NCI-H2081 treated with DMSO at 0.1 percent for 48 hours (cell line): ENCODE measurements at places on chromosomes 13 and 19.

GRCh38 chr13:79341202-79341601 lies 64.9 kb downstream of the RBM26 start:
- no peak for DNase-seq

DNA sequence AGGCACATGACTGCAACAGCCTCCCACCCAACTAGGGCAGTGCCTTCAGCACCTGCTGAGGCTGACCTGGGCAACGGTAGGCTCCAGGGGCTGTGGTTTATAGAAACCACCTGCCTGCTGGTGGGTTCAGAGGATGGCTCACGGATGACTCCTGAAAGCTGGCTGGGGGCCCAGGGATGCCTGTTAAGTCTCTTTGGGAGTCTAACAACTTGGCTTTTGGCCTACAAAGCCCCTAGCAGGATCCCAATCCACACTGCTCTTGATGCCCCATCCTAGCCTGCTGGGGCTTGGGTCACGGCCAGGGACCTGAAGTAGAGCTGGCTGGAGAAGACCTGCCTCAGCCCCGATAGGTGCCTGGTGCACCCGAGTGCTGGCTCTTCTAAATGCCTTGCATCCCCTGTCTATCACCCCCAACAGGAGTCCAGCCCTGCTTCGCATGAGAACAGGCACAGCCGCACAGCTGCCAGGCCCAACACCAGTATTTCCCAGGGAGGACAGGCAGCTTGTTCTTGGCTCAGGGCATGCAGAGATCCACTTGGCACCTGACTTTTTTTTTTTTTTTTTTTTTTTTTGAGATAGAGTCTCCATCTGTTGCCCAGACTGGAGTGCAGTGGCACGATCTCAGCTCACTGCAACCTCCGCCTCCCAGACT lies 9.1 kb upstream of the EPHX3 start:
- no peak for DNase-seq

DNA sequence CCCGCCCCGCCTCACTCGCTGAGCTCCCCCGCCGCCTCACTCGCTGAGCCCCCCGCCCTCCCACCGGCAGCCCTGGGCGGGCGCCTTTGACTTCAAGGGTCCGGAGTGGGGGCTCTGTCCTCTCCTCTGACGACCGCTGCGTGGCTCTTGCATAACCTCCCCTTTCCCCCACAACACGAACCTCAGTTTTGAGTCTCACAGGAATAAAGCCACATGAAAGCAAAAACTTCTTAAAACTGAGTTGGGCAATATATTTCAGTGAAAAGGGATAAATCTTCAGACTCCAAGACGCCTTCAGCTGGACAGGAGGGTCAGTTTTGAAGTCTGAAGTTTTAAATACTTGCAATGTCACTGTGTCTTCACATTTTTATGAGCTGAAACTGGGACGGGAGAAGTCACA lies 70.6 kb upstream of the C13orf46 start:
- DNase-seq: no peak

DNA sequence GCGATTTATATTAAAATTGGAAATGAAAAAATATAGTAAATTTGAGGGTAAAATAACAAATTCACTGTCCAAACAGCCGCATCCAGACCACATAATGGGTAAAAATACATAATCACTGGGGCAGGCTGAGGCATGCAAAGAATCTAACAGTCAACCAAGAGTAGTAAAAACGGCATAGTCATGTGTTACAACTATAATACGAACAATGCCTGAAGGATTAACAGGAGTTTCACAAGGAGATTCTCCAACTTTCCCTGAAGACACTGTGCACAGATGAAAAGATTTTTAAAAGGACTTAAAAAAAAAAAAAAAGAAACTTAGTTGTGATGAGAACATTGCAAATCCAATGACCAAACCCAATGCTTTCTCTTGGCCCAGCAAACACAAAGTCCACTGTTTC lies 20.4 kb upstream of the ATXN8OS start:
- DNase-seq: no peak

DNA sequence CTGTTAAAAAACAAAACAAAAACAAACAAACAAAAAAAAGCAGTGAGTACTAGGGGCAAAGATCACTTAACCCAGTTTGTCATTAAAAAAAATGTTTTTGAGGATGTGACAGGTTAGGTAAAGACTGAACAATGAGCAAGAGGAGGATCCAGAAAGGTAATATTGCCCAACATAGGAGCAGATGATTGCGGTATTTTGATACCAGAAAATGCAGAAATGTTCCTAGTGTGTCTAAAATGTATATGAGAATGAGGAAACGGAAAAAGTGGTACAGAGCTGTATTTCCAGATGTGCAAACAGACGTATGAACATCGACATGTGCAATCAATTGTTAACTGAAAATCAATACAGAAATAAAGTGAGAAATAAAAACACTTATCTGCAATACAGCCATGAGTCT lies 4.9 kb upstream of the LILRA4 start:
- no peak for DNase-seq

- DNase-seq: no peak
These were observed 18.0 kb downstream of the VAV1 start for GRCh38 chr19:6790194-6791128.

DNA sequence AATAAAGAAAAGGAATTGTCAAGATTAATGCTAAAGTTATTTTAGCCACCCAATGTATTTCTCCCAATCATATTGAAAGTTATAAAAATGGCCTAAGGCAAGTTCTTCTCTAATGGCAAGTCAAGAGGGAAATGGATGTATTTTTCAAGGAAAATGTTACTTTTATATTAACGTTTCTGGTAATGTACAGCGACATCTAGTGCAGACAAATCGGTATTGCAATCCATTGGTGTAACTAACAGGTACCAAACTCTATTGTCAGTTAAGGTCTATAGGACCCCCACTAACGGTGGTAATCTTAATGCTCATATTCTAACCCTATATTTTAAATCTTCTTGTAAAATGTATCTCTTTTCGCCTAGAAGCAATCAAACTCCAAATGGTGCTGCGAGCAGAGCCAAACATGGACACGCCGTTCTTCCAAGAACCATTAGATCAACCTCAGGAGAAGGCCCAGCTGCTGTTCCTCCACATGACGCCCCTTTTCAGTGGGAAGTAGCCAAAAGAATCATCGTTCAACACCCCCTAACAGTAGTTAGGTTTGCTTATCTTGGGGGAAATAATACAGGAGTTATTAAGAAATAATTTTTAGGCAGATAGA lies 98.5 kb upstream of the PABPC3 start:
- DNase-seq: no peak

DNA sequence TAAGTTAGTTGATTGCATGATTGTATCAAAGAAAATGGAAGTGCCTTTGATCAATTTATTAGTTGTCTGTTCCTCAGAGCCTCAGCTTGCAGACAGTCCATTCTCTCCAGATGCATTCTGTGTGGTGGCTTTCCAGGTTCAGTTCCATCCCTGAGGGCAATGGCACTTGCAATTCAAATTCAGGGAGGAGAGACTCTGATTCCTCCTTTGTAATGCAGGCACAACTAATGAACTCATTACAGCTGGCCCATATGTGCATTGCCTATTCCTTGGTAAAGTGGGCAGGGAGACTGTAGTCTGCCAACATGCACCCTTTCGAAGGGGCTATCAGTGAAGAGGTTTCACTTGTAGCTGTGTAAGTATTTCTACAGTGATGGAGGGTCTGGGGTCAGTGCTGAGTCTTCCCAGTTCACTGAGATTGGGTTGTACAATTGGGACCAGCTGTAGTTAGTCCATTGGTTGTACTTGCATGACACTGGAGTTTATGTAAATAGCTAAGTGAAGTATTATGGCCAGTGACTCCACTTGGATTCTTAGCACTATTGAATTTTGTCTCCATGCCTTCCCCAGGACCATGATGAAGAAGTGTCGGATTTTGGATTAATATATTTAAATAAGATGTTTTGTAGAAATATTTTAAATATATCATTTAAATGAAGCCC lies 401.7 kb downstream of the GPC6 start:
- no peak for DNase-seq

DNA sequence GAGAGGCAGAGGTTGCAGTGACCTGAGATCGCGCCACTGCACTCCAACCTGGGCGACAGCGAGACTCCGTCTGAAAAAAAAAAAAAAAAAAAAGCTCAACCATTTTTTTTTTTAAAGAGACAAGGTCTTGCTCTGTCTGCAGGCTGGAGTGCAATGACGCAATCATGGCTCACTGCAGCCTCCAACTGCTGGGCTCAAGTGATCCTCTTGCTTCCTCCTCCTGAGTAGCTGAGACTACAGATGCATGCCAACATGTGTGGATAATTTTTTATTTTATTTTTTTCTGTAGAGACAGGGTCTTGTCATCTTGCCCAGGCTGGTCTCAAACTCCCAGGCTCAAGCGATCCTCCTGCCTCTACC lies 10.3 kb downstream of the EHD2 start:
- no peak for DNase-seq

DNA sequence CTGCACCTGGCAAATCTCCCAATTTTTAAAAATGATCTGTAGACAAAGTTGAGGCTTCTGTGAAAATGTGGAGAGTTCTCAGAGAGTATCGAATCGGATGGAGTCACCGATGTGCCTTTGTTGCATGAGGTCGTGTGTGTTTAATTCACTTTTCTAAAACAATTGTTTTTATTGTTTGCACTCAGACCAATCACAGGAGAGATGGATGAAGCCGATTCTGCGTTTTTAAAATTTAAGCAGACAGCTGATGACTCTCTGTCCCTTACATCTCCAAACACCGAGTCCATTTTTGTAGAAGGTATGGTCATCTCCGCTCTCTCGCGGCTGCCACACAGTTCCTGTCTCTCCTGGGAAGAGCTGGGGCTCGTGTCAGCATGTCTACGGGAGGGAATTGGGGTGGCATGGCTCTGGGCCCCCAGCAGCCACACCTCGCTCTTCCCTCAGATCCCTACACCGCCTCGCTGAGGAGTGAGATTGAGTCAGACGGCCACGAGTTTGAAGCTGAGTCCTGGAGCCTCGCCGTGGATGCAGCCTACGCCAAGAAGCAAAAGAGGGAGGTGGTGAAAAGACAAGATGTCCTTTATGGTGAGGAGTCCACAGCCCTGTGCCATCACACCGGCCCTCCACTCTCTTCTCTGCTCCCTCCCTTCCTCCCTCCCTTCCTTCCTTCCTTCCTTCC lies 47.2 kb downstream of the PEX11G start:
- DNase-seq: no peak

DNA sequence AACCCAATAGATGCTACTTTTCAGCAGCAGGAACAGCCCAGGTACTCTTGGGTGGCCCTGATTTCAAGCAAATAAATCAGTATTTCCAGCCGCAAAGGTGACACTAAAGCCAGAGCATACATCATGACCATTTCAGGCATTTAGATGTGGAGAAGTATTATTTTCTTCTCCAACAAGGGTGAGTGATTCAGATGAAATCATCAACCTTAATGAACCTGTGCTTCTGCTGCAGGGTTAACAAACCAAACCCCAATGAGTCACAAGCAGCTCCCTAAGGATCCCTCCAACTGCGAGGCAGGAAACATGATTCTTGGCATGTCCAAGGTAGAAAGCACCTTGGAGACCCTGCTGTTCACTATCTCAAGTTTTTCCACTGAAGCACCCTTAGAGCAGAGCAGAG lies 32.7 kb downstream of the MBNL2 start:
- DNase-seq: no peak

DNA sequence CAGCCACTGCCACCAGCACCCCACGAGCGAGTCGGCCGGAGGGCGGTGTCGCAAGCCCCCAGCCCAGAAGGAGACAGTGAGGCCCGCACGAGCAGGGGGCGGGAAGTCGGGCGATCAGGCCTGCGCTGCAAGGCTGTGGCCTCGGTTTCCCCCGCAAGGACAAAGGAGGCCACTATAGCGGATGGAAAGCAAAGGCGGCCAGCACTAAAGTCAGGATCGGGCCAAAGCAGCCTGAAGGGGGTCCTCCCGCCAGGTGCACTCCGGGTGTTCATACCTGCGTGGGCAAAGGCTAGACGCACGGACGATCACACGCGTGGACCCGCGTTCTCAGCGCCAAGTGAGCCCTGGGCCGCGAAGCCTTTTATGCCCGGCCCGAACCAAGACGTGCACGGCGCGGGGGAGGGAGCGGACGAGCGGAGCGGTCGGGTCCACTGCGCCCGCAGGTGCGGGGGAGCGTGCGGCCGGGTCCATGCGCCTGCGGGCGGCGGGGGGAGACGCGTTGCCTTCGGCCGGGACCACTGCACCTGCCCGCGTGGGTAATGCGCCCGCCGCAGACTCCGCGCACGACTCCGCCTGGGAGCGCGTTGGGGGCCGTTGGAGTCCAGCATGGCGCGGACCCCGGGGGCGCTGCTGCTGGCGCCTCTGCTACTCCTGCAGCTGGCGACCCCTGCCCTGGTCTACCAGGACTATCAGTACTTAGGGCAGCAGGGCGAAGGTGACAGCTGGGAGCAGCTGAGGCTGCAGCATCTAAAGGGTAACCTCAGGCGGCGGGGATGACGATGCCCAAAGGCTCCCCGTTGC lies at the start of the genes PRDX2 and THSD8:
Gene PRDX2 (minus strand): TSS at position 335 of the 801 bp plus-strand sequence. CDS start 539 bp downstream, outside the sequence.
Gene THSD8 (plus strand): TSS at position 604 of the 801 bp plus-strand sequence. CDS start 3 bp downstream, at position 607.
- no peak for DNase-seq

DNA sequence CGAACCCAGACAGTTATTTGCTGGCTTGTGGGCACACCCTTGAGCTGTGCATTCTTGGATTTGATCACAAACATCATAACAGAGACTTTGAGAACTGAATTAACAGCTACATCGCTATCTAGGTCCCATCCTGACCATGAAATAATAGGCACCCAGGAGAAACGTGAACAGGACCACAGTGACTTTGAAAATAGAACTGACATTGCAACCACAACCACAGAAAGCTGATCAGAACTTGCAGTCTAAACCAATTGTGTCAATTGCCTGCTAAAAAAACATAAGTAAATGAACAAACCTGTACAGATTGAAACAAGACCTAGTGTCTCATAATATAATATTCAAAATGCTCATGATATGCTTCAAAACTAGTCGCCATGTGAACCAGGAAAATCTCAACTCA lies 18.3 kb upstream of the KATNAL1 start:
- DNase-seq: no peak

GRCh38 chr19:7648265-7649014 lies 11.5 kb downstream of the STXBP2 start:
- DNase-seq: no peak

- no peak for DNase-seq
These were observed 56.6 kb upstream of the RANBP3 start for GRCh38 chr19:6034512-6034911.

- DNase-seq: no peak
These were observed 19.6 kb downstream of the ALG5 start for GRCh38 chr13:36979361-36980050.

DNA sequence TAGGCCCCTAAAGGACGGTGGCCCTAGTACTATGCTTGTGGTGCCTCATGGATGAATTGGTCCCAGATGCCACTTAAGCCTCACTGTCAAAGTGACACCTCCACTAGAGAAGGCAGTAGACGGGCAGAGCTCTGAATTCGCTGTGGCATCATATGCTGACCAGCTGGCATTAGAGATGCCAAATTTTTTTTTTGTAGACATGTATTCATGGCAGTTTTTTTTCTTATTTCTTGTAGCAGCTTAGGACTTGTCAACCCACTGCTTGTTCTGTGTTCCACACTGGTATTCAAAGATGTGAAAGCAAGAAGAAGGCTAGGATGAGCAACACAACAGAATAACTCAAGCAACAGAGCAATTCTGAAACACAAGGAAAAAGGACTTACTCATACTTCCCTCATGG lies 212.5 kb downstream of the DLEU7 start:
- no peak for DNase-seq

DNA sequence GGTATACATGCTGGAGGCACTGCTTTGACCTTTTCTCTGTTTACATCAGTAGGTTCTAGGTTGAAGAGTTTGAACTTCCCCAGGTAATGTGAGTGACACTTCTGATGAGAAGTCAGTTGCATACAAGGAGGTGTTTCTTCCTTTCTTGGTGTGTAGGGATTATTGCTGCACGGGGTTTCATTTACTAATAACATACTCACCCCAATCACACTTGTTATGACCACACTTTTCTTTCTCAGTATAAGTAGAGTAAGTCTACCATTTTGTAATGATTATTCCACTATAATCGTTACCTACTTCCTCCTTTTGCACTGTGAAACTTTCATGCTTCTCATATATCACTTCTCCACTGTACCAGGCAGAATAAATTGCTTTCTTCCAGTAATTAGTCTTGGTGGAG lies 138.0 kb downstream of the TNFSF13B start:
- DNase-seq: no peak
